ENCODE measurements at places on chromosomes 3 and 15.

DNA sequence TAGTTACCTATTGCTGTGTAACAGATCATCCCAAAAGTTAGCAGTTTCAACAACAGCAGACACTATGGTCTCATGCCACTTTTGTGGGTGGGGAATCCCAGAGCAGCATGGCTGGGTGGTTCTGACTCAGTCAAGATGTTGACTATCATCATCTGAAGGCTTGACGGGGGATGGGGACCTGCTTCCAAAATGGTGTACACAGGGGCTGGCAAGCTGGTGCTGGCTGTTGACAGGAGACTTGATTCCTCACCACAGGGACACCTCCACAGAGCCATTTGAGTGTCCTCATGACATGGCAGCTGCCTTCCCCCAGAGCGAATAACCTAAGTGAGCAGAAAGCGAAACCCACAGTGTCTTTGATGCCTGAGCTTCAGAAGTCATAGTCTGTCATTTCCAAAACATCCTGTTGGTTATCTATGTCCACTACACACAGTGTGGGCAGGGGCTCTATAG, 19.1 kb downstream of the DNAJB8 start:
- DNase-seq: no peak

- DNase-seq: no peak
Observed at GRCh38 chr3:62873451-62873760, 1.8 kb downstream of the CADPS start.

GRCh38 chr3:1251282-1252060, 158.6 kb downstream of the CNTN6 start:
- peak; percentile 4 for DNase-seq

DNA sequence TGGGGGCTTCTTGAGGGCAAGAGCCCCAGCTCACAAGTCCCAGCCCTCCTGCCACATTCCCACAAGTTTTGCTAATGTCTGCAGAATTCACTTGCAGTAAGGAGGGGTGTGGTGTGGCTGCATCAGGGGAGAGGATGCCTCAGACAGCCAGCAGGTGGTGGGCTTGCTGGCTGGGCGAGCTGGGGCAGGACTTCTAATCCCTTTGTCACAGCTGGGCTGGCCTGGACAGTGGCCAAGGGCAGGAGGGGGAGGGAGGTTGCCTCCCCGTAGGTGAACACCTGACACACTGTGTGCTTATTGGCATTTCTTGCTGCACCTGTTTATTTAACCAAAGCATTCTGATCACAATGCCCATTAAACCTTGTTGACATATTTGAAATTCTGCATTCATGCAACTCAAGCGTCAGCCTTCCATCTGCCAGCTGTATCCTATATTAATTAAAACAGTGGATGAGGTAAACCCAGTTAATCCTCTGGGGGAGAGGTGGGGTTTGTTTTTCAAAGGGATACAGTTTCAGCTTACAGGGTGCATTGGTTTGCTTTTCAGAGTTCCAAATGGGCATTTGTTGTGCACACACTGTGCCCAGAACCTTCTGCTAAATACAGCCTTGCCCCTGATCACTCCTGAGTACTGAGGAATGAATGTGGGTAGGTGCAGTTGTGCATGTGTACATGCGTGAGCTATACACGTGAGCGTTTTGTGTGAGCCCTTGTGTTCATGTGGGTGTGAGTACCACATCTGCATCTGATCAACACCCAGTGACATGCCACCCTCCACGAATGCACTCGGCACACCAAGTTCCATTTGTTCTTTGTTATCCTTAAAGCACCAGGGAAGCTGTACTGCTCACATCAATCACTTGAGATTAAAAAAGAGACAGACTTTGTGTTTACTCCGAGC, 268.7 kb downstream of the XXYLT1 start:
- DNase-seq: peak; percentile 85

DNA sequence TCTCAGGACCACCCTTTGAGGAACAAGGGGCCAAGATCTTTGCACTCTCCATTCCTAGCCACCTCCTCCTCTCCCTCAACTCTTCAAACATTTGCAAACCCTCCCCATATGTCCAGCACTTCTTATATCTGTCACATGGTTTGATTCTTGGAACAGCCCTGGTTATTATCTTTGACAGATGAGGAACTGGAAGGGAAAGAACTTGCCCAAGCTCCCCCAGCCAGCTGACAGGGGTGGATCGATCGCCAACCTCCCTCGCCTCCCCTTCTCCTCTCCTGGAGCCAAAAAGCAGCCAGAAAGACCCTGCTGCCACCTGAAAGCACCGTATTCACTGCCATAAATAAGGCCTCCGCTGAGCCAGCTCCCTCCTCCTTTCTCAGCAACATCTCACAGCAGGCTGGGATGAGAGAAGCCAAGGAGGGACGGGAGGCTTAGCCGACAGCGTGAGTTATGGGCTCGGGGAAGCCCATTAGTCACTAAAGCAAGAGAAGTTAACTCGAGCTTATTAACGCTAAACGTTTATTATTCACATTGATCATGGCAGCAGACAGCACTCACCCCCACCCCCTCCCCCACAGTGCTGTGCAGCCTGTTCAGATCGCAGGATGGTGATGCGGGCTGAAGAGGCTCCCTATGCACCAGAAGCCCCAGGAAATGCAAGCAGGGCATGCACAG, 22.2 kb upstream of the FGD5 start:
- peak; percentile 22 for DNase-seq

- DNase-seq: no peak
Observed at GRCh38 chr3:57383838-57384237, 91.4 kb upstream of the ASB14 start.

DNA sequence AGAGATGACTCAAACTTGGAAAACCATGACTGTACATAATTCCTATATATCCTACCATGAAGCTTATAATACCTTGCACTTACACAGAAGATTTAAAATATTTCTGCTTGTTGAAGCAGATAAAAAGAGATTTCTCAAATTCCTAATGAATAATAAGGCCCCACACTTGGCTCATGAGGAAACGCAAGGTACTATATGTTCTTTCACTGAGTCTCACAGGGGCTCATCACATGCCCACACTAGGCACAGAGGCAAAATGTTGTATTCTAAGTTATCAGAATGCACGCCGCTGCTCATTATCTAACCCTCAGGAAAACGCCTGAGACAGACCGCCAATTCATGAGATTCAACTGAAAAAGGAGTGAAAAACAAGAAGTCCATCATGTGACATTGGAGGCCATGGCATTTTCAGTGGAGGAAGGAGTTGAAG, 5.6 kb downstream of the MYO1E start:
- peak; percentile 69 for DNase-seq

GRCh38 chr3:160990446-160990845, 114.7 kb downstream of the B3GALNT1 start:
- no peak for DNase-seq

GRCh38 chr3:175977968-175978752, 1119.0 kb downstream of the NAALADL2 start:
- no peak for DNase-seq

- DNase-seq: no peak
Observed at GRCh38 chr3:46612324-46612723, at the start of gene FAM240A. FAM240A (plus strand) TSS chr3:46612525; CDS start chr3:46612684, 159 bp downstream.

DNA sequence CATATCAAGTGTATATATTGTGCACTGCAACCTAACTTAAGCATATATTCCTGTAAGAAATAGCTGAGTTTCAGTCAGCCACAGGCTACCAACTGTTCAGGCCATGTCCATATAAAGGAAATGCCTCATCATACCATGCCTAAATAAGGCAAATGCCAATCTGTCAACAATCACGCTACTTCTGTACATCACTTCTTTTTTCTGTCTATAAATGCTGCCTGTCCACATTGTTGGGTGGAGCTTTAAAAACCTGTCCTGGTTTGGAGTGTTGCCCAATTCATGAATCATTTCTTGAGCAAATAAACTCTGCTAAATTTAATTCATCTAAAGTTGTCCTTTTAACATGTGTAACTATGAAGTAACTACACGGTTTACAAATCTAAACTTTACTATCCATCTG, 1091.9 kb downstream of the NSUN3 start:
- no peak for DNase-seq

DNA sequence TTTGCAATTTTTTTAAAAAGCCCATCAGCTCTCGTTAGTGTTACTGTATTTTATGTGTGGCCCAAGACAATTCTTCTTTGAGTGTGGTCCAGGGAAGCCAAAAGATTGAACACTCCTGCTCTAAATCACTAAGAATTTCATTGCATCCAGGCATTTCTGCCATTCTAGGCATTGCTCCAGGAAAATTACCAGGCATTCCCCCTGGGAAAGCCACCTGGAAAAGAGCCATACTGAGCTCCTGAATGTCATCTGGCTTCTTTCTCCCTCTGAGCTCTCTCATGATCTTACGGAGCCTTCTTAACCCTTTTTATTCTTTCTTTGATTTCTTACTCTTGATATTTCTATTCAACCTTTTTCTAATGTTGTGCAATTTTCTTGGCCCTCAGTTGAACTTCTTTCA, 202.2 kb downstream of the DOCK3 start:
- no peak for DNase-seq

DNA sequence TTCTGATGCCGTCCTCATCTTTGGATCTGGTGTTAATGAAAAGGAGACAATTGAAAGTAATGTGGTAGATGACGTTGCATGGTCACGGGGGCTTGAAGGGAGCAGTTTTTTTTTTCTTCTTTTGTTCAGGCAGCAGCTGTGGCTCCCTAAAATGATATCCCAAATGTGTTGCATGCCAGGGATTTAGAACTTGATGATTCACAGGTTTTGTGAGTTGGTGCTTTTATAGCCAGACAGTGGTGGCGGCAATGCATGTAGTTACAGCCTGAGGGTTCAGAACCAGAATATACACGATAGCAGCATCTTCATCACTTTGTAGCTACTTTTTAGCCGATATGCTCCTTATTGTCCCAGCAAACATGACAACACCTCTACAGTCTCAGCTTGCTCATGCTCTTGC, 133.4 kb downstream of the CHST2 start:
- no peak for DNase-seq

DNA sequence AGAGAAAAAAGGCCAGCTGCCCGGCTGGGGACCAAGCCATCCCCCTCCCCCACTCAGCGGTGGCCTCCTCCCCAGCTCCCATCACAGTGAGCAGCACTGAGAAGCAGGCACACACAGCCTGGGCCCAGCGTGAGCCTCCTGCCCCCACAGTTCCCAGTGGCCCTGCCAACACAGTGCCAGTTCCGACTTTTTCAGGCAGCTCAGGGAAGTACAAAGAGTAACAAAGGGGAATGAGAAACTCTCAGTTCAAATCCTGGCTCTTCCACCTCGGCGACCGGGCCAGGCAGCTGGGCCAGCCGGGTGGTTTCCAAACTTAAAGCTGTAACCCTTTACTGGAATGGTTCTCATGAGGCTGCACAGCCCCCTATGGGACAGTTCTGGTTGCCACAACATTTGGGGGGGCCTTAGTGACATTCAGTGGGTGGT, 18.5 kb downstream of the TNK2 start:
- no peak for DNase-seq

- no peak for DNase-seq
Observed at GRCh38 chr15:33374226-33374914, 63.6 kb downstream of the RYR3 start.

- no peak for DNase-seq
Observed at GRCh38 chr3:14123308-14124222, 1.1 kb downstream of the CHCHD4 start.

DNA sequence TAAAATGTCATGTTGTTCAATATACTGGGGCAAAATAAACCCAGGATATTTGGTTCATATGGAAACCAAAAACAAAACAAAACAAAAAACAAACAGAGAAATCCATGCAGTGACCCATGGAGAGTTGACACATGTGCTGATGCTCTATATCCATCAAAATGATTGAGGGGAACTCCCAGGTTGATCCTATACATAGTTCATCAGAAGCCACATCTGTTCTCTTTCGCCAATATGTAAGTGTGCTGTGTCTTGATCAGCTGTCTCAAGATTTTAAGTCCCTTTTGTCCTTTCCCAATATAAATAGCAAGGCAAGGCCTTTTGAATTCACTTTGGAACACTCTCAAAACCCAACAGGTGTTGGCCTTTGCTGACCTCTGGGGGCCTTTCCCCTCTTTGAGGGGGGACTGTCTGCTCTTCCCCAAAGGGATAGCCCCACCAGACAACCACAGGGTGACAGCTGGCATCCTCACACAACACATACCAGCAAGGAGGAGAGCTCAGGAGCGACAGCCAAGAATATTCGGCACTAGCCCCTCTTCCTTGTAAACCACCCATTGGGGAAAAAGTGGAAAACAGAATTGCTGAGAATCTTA, 209.4 kb upstream of the CD96 start:
- DNase-seq: no peak

GRCh38 chr3:42610976-42611375, 10.5 kb downstream of the NKTR start:
- DNase-seq: no peak

GRCh38 chr3:5489536-5489935, 302.0 kb downstream of the EDEM1 start:
- peak; percentile 41 for DNase-seq

GRCh38 chr15:97234851-97235610, 725.5 kb upstream of the ARRDC4 start:
- DNase-seq: peak; percentile 56

- DNase-seq: peak; percentile 40
Observed at GRCh38 chr3:71600646-71601288, 17.2 kb upstream of the FOXP1 start.

DNA sequence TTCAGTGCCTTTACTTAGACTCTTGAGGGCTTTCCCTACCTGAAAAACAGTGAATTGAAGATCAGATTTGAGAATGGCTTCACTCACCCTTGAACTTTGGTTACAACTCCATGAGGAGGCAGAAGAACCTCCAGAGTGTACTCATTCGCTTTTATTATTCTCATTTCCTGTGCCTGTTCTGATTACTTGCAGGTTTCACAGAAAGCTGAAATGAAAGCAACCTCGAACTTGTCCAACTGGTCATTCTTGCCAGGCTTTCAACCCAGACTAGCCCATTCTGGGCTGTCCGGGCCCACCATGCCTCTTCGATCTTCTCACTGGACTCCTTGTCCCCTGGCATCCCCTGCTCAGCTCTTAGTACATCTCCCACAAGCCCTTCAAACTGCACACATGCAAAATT, 20.2 kb upstream of the THUMPD3 start:
- DNase-seq: no peak

- DNase-seq: no peak
Observed at GRCh38 chr3:138873471-138874278, 38.9 kb upstream of the PIK3CB start.

DNA sequence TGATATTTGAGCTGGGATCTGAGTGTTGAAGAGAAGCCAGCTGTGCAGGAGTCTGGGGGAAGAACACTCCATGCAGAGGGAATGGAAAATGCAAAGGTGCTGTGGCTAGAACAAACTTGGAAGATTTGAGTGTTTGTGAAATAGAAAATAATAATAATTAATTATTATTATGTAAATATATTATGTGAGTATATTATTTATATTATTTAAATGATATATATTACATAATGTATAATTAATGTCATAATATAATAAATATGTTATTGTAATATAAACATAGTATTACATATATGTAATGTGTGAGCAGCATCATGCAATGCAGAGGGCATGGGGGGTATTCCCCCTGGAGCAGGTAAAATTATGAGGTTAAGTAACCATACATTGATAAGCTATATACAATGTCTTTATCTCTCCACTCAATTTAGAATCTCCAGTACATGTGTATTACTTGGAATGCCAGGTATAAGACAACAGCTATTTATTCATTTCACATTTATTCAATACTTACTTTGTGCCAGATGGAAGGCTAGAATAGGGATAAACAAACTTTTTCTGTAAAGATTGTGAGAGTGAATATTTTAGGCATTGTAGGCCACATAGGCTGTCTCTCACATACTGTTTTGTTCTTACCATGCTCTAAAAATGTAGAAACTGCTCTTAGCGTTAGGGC, 218.6 kb downstream of the MTHFS start:
- DNase-seq: no peak

- no peak for DNase-seq
Observed at GRCh38 chr3:16207031-16207430, 32.6 kb downstream of the GALNT15 start.

Measured in hematopoietic multipotent progenitor cell treated with erythropoietin and hydrocortisone succinate and interleukin-3 and kit ligand, for 4 days (in vitro differentiated cells).